ENCODE measurements at places on chromosomes 6 and 20.

DNA sequence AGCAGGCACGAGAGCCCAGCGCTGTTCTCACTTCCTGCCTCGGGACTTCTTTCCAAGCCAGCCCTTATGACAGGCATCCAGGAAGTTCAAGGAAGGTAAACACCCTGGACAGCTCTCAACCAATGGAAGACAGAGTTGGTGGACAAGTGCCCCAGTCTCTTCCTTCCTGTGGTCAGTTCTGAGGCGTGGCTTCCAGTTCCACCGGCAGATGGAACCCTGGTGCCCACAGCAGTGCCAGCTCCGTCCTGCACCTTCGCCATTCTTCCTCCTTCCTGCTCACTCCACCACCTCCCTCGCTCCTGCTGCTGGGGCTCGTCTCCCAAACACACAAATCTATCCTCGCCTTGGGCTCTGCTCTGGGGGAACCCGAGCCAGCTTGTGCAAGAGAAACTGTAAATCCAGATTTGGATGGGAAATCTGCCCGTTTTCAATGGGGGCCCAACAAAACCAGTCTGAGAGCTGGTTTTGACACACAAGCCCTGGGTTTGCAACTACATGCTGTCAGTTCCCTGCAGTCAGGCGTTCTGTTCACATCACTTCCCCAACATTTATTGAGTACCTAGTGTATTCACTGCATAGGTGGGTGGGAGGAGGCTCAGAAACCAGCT is 162.7 kb downstream of the GRM4 start:
- DNase-seq = no peak

- no peak for DNase-seq
These were observed 183.3 kb downstream of the NKAIN2 start for GRCh38 chr6:123986938-123987337.

GRCh38 chr20:15674253-15675060 is 898.8 kb downstream of the KIF16B start:
- no peak for DNase-seq

GRCh38 chr6:14109411-14109826 is 8.2 kb upstream of the CD83 start:
- no peak for DNase-seq

- no peak for DNase-seq
These were observed 82.5 kb downstream of the PREX1 start for GRCh38 chr20:48745330-48745729.

DNA sequence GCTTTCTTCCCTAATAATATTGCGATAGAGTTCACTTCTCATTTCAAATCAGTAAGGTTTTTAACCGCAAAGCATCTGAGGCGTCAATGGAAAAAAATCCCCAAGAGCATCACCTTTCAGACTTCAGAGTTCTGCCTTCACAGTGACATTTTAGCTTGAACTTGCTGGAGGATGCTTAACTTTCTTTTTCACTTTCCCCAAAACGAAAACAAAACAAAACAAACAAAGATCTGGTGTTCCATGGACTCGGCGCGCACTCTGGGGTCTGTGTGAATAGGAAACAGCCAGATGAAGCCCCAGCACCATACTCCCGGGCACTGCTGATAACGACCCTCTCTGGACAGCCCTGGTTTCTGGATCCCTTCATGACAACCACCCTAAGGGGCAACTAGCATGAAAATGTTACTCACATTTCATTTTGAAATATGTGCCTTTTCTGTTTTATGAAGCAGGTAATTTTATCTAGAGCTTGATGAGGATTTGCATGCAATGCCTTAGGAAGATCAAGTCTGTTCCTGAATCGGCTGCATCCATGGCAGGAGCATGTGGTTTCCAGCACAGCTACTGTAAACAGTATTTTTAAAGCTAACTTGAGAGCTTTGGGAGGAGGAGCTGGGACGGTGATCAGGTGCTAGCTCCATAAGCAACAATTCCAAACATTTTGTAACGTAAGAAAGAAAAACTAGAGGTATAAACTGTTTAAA is 44.5 kb downstream of the RAMACL start:
- DNase-seq = no peak

DNA sequence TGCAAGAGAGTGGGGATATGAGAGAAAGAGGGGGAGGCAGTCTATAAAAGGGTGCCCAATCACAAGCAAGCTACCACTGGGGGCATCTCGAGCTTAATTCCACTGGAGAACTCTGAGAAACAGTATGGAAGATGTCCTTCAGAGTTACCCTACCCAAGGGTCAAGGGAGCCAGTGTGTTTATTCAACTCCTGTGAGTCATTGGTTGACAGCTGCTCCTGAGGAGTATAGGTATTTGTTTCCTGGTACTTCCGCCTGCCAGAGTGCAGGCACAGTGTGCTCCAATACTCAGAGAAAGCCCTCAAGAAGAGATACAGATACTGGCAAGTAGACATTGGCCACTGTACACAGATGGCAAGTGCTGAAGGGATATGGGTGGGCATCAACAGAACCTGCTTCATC is 49.5 kb downstream of the ARHGAP40 start:
- DNase-seq = no peak

DNA sequence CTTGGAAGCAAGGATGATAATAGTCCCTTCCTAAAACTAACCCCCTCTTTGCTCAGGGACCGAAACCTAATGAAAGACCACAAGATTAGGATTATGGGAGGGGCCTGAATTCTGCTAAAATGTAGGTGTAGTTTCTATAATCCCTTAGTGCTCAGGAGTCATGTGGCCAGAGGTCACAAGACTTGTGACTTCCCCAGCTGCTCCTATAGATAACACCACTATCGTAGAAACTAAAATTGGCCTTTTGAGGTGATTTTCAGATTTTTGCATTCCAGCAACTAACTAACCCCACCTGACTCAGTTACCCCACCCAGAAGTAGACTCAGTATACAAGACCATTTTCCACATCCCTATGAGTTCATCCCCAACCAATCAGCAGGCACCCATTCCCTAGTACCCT is 42.1 kb downstream of the MDN1 start:
- DNase-seq = no peak

DNA sequence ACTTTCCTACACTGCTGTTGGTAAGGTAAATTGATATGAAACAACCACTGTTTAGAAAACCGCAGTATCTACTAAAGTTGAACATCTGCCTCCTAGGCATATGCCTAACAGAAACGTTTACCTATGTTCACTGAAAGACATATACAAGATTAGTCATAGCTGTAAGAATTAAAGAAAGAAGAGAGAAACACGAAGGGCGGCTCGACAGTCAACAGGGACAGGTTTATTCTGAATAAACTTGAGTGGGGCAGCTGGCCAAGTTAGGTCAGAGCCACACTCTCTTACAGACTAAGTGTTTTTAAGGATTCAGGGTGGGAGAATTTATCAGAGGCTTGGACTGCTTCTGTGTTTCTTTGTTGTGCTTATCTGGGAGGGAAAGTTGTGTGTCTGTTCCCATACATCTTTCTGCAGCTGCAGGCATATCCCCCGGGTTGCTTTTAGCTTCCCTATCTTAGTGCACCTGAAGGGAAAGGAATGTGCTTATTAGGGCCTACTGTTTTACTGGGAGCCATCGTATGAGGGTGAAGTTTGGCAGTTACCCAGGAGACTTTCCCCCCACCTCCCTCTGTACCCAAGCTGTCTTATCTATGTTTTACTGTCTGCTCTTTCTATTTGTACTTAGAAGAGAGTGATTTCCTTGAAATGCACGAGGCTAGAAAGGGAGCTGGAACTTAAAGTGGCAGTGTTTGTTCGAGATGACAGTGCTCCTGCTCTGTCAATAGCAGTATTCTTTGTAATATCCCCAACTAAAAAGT is 20.4 kb downstream of the PROCR start:
- DNase-seq = no peak

- DNase-seq = no peak
These were observed 98.3 kb downstream of the CDC5L start for GRCh38 chr6:44485601-44486401.

- no peak for DNase-seq
These were observed 140.2 kb upstream of the CARMIL1 start for GRCh38 chr6:25138934-25139415.

DNA sequence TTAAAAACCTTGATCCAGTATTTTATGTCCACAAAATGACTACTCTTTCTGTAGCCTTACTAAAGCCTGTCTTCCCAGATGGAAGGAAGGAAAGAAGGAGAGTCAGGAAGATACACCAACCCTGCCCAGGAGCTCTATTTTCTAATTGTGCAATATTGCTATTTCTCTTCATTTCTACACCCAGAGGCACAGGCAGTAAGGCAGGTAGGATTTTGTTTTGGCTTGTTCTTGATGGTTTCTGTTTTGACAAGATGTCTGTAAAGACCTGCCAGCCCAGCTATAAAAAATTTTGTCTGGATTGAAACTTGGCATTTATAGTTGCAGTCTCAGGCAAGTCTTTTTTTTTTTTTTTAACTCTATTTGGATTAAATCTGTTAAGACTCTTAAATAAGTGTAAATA is 587.5 kb upstream of the ARID1B start:
- DNase-seq = no peak

- DNase-seq = no peak
These were observed 947 bp downstream of the POFUT1 start for GRCh38 chr20:32208499-32209154.

- no peak for DNase-seq
These were observed 3.3 kb upstream of the THEMIS start for GRCh38 chr6:127904160-127904559.

- DNase-seq = no peak
These were observed 8.2 kb upstream of the HRH3 start for GRCh38 chr20:62227977-62228958.

GRCh38 chr6:82251942-82252341 is 4.4 kb upstream of the IBTK start:
- no peak for DNase-seq

GRCh38 chr6:169618526-169619490 is 83.0 kb downstream of the WDR27 start:
- DNase-seq = no peak
